ENCODE measurements at places on chromosomes 7 and 10. TPM values are rescaled to one million over a fixed set of nuclear protein-coding genes. Genes with fewer than 3 reads are reported as not detected.
A peak's percentile ranks its signal among the peaks of the same experiment; 100 is the strongest.

GRCh38 chr7:38463277-38464225, 167.6 kb downstream of the AMPH start:
- DNase-seq: no peak

DNA sequence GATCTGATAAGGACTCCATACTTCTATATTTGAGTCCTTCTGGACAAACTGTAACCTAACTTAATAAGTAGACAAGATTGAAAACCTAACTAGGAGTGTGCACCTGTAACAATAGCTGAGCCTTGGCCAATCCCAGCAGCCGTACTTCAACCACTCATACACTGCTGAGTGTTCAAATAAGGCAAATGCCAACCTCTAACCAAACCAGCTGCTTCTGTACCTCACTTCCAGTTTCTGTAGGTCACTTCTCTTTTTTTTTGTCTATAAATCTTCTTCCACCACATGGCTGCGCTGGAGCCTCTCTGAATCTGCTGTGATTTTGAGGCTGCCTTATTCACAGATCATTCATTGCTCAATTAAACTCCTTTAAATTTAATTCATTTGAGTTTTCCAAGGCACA, 753.2 kb downstream of the DNAJB9 start:
- no peak for DNase-seq

DNA sequence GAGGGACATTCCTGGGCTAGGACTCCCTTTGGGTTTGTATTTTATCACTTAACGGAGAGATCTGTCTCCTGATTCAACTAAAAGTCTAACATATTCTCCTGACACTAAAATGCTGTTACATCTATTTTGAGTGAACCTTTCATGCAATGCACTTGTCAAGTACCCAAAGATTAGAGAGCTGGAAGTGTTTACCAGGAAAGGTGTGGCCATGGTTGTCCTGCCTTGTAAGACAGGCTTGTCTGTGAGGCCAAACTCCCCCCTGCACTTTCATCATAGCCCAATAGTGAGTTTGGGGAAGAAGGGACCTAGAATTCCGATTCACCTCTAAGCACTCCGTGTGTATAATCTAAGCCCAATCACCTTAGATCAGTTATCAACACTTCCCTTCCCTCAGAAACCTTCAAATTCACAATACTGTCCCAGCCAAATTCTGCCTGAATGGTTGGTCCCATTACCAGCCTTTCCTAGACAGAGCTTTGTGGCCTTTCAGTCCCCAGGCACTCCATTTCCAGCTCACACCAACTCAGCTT, 162.6 kb upstream of the NAMPT start:
- no peak for DNase-seq

DNA sequence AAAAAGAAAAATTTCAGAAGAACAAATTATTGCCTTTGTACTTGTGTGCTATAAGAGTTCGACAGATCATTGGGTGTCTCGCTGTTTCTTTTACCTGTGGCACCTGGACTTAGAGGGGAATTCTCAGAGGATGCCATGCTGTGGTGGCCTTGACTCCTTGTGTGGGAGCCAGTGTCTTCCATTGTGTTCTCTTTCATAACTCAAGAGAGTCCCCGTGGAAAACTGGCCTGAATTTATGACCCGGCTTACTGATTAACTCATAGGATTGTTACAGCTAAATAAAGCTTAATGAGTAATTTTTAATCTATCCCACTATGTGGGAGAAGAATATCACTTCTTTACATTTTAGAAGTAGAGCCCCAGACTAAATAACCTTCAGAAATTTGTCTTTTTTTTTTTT, 54.5 kb downstream of the UBE3C start:
- DNase-seq: no peak

GRCh38 chr7:2383543-2384274, 19.7 kb upstream of the CHST12 start:
- no peak for DNase-seq

DNA sequence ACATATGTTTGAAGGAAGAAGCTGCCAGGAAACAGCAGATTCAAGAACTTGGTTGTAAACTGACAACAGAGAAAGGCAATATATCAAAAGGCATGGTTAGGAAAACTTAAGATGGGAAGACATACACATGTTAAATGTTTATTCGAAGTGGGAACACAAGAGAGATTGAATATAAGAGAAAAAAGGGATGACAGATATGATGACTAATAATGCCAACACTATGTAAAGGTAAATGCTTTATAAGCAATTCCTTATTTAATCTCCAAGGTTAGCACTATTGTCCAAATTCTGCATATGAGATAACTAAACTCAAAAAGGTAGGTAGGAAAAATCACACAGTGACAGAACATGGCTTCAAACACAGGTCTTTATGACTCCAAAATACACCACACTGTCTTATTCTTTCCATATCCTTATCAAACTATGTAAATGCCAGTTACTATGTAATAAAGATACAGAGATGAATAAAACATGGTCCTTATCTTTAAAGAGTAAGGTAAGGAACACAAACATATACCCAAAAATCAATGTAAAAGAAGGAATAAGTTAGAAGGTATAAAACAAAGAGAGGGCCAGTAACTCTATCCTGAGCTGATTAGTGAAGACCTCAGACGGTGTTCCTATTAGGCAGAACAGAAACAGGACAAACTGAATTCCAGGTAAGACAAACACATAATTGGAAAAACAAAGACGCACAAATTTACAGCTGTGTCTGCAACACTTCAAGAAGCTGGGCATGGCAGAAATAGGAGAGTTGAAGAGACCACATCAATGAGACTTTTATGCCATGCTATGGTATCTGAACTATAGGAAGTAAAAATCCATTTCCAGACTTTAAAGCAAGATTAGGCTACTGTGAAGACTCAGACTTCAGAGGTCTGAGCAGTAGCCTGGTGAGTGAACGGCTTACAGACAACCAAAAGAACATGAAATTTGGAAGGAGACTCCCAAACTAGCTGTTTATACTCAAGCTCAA, 56.1 kb downstream of the ABI1 start:
- DNase-seq: no peak

PDE1C gene
- total RNA-seq: 1.2 TPM

PEX1 gene
- total RNA-seq: 29.0 TPM

ADCYAP1R1 gene
- total RNA-seq: 3.9 TPM

- DNase-seq: no peak
Measured at GRCh38 chr10:88828310-88828709, 23.3 kb downstream of the ANKRD22 start.

CNPY4 gene
- total RNA-seq: 23.4 TPM

ING3 gene
- 14.8 TPM for total RNA-seq

- DNase-seq: no peak
Measured at GRCh38 chr10:110516815-110517492, 19.2 kb downstream of the DUSP5 start.

DNA sequence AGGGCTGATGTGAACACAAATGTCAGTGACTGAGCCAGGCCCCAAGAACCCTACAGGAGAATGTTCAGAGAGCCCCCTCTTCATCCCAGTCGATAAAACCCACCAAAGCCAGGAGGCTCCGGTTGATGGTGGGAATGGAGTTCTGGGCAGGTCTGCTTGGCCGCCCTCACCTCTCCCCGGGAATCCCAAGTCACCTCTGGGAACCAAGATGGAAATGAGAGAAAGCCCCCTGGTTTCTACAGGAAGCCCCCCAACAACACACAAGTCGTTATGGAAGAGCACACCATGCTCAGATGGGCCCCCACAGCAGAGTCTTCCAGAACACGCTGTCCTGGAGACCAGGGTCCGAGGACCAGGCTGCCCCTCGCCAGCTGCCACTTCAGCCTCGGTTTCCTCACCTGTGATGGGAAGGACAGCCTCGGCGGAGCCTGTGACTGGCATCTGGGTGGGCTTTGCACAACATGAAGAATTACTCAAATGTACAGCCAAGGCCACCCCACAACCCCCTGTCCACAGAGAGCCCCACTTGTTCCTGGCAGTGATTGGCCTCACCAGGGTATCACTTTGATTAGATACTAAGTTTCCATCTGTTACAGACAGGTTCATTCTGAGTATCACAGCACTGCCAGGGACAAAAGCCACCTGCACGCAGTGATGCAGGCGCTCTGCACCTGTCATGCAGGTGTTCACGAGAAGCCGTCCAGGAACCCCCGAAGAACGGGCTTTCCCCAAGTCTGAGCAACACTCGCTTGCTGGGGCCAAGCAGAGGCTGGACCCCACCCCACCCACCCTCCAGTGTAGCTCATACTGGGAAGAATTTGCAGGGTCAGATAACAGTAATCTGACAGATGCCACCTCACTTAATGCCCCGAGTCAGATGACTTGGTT, 57.6 kb downstream of the MKI67 start:
- DNase-seq: no peak

DNA sequence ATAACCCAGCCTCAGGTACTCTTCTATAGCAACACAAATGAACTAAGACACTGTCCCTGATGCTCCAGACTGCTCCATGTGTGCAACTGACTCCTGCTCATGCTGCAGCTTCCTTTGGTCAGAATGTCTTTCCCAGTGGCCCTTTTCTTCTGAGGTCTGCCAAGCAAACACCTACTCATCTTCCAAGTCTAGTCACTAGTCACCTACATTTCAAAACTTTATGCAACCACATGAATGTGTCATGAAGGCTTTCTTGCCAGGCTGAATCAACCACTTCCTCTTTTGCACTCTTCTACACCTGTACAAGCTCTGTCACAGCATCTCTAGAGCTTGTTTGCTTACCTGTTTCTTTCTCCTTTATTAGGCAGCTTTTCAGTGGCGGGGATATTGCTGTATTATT, 75.8 kb downstream of the LSMEM1 start:
- DNase-seq: no peak

DNA sequence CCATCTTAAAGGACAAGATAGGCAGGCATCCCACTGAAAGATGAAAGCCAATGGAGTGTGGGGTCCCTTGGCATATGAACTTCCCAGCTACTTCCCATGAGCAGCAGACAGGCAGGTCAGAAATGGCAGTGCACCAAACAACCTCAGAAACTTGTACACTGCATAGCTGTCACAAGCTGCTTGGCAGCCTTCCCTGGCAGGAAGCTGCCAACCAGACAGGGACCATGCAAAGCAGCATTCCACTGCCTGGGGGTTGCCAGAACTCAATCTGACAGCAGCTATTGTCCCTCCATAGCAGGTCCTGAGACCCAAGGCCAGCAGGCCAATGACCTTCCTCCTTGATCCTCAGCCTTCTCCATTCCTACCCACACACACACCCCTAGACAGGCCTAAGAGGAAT, 139.5 kb downstream of the PLCE1 start:
- no peak for DNase-seq

DNA sequence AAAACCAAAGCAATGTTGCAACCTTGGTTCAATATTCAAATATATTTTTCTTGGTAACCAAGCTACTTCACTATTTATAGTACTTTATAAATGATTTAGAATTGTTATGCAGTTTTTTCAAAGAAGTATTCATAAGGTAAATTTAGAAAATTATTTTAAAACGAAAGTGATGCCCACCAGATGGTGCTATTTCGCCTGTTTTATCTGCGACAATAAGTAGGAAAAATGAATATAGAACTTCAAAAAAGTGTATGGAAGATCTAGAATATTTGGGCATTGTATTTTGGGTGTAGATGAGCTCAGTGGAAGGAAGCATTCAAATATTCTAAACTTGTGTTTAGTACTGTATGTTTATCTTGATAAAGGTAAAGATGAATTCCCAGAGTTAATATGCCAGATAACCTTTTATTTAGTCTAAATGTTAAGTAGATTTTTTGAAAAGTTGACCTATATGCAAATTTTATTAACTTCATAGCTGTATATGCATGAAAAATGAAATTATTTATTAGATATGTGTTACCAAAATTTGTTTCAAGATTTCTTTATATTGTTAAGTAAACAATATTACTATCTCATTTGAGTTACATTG, 93.2 kb downstream of the ADK start:
- peak; percentile 45 for DNase-seq

ABLIM1 gene
- total RNA-seq: 66.2 TPM

BAG3 gene
- total RNA-seq: 11.6 TPM

- DNase-seq: no peak
Measured at GRCh38 chr10:133224756-133225372, 5.2 kb upstream of the UTF1 start.

GRCh38 chr7:97024209-97025129, at the start of gene DLX5:
TSS of gene DLX5 (minus strand) at chr7:97024831. CDS start at chr7:97024623, 208 bp downstream.
- peak; percentile 34 for DNase-seq

Data from skin of body (tissue), 3 donors.